NCI-H1048 (cell line): ENCODE measurements at places on chromosomes 2 and 18.

DNA sequence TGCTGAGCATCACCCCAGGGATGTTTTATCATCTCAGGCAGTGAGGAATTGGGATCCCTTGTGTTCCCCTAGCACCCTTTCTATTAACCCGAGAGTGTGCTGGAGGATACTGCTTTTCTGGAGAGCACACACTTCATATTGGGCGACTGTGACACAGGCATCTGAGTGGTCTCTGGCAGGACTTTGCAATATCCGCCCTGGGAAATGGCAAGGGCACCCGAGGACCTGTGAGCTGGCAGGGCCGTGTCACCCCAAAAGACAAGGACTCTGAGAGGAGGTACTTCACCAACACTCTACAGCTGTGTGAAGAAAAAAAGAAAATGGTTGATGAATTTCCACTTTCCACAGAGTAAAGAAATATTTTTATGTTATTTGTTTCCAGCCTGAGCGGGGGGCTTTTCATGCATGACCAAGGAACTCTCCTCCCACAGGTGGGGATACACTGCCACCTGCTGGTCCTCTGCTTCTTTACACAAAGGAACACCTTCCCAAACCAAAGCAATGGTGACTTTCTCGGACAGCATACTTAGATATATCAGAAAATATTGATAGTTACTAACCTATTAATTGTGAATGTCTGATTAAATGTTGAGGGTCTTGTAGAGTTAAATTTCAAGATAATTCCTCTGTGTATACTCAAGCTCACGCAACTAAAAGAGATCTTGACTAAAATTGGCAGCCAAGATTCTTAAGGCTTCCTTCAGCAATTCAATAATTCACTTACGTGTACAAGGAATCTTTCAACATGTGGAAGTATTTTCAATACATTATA, 45.9 kb upstream of the REG3G start:
- DNase-seq, result peak; percentile 43

DNA sequence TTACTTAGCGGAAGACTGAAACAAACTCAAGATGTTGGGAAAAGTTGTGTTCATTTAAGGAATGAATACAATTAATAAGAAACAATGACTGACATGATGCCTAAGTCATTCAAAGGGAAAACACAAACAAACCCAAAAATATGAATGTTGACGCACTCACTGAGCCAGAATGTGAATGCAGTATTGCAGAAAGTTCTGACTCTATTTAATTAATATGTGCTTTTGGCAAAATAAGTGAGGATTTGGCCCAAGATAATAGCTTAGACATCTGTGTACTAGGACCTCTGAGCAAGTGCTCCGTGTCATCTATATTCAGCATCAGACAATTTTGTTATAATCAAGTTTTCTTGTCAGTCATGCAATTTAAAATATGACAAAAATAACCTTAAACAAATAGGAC, 1138.8 kb upstream of the NXPH2 start:
- no peak for DNase-seq

DNA sequence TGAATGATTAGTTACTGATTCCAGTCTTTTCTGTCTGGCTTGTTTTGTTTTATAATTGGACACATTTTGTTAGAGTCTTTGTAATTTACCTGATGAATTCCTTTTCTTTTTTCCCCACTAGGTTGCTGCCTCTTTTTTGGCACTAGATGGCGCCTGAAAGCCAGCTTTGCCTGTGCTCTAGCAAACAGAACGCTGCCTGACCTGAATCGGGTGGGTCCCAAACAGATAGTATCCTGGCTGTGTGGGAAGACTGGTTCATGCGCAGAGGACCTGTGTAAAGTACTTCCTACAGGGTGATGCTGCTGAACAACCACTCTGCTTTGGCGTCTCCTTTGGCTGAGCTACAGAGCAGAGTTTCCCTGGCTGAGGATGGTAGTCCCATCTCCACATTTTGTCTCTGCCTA, 288.2 kb downstream of the IKZF2 start:
- no peak for DNase-seq

- no peak for DNase-seq
Observed at GRCh38 chr2:47457268-47457667, 54.3 kb downstream of the MSH2 start.

GRCh38 chr2:70954886-70955285, 19.2 kb downstream of the ATP6V1B1 start:
- DNase-seq, result no peak

DNA sequence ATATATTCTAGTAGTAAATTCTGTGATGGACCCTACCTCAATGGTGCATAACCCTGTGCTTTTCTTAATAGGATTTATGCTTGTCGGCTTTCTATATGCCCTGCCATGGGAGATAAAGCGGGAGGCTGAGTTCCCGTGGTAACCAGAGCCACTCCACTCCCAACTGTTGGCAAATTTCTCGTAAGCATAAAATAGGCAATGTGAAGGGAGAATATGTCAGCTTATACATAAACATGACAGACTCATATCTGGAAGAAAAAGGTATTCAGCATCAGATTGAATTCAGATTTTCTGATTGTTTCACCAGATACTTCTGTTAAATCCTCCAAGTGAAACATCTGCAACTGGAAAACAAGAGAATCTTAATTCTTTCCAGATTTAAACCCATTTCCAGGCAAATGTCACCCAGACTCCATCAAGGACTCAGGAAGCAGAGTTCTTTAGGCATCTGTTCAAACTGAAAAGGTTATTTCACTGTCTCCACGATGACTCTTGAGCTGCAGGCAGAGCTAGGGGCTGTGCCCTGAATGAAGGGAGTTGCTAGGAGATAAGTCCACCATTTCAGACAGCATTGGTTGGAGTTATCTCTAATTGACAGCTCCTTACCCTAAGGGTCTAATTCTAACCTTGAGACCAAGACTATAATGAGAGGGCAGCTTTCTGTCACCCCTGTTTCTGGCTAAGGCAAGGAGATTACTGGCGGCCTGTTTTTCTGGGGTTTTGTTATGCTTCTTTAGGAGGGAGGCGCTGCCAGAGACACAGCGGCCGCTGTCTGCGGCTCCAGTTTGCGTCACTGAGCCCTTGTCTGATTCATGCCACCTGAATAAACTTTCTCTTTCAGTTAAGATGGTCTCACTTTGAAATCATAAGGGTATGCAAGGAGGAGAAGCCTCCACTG, 381.3 kb downstream of the SOX11 start:
- DNase-seq, result no peak

DNA sequence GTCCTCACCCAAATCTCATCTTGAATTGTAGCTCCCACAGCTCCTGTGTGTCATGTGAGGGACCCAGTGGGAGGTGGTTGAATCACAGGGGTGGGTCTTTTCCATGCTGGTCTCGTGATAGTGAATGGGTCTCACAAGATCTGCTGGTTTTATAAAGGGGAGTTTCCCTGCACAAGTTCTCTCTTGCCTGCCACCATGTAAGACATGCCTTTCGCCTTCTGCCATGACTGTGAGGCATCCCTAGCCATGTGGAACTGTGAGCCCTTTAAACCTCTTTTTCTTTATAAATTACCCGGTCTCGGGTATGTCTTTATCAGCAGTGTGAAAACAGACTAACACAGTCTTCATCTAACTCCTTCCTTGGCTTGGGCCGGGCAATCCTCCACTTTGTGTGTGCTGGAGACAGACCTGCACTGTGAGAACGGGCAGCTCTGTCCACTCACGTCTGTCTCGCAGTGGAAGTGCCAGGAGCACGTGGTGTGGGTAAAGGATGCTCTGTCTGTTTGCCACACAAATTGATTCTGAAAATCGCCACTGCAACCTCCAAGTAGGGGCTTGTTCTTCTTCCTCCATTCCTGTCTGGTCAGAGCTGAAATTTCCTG, 47.6 kb upstream of the OTOS start:
- no peak for DNase-seq

GRCh38 chr2:117963446-117963845, 50.4 kb downstream of the CCDC93 start:
- no peak for DNase-seq

DNA sequence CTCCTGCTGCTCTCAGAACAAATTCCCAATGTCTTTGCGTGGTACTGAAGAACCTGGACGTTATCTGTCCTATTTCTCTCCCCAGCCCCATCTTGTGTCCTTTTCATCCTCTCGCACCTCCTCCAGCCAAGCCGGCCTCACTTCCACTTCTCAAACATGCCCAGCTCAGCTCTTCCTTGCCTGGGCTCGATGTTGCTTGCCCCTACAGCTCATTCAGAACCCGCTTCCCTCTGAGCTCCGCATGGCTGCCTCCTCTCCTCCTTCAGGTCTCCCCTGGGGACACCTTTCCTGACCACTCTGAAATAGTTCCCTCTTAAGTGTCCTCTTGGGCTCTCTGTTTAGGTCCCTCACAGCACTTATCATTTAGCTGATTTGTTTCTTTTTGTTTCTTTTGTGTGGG, 6.7 kb upstream of the SMARCAL1 start:
- no peak for DNase-seq

DNA sequence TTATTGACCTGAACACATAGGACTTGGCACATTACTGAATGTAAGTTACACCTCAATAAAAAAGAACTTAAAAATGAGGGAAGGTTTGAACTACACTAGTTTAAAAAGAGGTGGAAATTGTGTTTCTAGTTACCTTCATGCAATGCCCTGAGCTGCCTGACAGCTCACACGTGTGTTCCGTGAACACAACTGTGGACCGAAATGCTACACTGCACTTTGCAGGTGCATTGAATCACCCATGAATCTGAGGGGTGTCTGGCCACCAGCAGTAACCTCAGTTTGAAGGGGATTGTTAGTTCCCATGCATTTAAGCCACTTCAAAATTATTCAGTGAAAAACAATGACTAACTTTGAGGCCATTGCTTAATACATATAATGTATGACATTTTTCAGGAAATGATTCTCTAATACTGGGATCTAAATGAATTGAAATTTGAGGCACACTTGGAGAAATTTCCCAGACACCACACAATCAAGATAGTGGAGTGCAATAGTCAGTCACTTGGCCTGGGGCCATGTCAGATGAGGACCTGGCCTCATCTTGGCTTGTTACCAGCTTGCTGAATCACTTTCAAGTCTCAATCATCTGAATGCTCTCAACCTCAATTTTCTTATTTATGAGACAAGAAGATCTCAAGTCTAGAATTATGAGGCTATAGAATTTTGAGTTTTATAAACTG, 59.3 kb downstream of the MYL12B start:
- DNase-seq, result no peak

DNA sequence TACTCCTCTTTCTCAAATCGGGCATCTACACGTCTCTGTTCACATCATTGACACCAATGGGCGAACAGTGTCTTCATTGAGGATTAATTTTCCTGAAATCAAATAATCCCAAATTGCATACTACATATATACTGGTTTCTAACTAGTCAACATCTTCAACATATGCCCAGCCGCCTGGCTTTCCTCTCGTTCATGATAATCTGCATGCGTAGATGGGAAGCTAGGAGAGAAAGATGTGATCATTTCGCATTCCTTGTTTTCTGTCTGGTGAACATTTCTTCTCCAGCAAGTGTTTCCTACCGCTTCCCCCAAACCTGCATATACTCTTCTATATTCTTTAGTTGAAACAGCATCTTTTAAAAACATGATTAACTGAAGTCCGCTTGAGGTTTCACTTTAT, 7.4 kb downstream of the TWIST2 start:
- DNase-seq, result no peak

DNA sequence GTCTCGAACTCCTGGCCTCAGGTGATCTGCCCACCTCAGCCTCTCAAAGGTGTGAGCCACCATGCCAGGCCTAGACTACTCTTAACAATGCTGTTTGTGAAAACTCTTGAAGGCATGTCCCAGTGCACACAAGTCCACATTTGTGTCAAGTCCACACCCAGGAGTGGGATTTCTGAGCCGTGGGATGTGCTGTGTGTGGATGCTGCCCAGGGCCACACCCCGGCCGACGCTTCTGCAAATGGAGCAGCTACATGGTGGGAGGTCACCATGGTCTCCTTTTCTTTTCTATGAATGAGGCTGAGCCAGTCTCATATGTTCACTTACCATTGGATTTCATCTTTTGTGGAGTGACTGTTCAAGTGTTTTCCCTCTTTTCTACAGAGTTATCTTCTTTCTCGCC, 15.8 kb downstream of the SNED1 start:
- no peak for DNase-seq

DNA sequence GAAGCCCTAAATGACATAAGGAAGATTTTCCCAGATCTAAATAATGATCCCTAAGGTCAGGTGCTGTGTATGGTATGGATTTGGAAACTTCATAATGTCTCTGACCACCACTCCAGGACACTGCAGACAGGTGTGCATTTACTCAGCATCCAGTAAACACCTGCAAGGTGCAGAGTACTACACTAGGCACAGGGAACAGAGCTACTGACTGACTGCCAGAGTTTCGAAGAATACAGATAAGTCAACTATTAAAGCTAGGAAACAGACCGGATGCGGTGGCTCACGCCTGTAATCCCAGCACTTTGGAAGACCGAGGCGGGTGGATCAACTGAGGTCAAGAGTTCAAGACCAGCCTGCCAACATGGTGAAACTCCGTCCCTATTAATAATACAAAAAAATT, 65.0 kb downstream of the ATP8B1 start:
- no peak for DNase-seq

GRCh38 chr2:108560895-108561530, 26.7 kb downstream of the LIMS1 start:
- no peak for DNase-seq

DNA sequence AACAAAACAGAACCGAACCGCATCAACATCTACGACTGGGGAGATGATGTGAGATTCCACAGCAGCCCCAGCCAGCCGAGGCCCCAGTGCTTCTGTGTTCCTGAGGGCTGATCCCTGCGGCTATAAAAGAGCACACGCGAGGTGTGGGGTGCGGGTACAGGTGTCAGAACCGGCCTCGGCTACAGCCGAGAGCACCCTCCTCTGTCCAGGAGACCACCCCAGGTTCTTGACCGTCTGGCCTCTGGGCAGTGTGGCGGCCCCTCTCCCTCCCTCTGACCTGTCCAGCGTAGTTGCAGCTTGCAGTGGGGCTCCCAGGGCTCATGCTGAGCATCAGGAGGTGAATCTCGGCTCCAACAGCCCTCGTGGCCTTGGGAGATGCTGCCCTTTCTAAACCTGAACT, 23.7 kb downstream of the RTP5 start:
- no peak for DNase-seq

GRCh38 chr2:135637456-135638087, 104.1 kb upstream of the UBXN4 start:
- no peak for DNase-seq

DNA sequence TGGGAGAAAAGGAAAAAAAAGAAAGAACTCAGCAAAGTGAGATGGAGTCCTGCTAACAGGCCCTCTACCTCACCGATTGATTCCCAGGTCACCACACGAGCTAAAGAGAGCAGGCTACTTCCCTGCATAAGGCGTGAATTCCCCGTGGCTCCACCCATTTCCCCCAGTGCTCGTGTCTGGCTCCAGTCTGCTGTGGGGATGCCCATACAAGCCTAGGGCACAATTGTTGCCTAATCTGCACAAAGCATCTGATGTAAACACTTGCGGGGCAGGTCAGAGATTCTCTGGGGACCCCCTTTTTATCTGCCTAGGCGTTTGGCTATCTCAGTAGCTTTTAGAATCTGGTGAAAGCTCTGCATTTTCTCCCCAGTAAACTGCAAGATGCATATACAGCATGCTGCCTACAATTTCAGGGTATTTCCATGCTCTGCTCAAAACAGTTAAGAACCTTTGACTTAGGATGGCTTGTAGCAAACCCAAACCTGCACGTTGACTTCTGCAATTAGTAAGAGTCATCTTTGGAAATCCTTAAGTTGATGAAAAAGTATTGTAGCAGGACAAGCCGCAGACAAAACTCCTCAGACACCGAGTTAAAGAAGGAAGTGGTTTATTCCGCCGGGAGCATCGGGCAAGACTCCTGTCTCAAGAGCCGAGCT, 34.8 kb downstream of the MYO3B start:
- DNase-seq, result no peak
